ENCODE measurements at places on chromosomes 2 and 18.

DNA sequence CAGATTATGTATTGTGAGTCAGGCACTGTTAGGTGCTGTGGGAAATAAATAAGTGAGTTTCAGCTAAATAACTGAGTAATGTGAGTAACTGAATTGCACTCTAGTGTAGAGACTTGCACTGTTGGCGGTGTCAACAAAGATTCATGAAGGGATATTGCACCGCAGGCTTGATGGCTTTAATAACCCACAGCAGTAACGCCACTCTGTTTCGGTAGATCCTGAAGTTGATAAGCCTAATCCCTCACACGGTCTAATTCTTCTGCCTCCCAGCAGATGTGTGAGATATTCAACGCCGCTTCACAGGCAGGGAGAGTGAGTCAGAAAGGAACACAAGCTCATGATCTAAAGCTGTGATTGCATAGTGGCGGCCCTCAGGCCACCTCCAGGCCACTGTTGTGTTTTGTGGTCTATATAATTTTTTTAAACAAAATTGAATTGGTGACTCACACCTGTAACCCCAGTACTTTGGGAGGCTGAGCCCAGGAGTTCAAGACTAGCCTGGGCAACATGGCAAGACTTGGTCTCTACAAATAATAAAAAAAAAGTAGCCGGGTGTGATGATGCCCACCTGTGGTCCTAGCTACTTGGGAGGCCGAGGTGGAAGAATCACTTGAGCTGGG is 94.3 kb downstream of the LIPG start:
- DNase-seq: no peak

DNA sequence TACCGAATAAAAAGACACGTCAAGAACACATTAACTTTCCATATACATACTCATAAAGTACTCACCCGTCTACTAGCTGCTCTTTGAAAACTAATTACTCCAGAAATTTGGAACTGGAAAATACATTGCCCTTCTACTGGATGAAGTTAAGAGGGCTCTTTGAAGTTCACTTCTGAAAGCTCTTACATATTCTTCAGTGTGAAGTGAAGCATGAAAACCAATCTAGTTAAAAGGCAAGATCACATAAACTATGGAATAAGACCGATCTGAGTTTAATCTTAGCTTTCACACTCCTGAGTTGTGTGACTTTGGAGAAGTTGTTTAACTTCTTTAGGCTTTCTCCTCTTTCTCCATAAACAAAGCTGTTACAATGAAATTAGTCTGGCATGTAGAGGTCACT is 38.5 kb downstream of the REV1 start:
- no peak for DNase-seq

- no peak for DNase-seq
These were observed 99.0 kb downstream of the EPB41L3 start for GRCh38 chr18:5444847-5445246.

DNA sequence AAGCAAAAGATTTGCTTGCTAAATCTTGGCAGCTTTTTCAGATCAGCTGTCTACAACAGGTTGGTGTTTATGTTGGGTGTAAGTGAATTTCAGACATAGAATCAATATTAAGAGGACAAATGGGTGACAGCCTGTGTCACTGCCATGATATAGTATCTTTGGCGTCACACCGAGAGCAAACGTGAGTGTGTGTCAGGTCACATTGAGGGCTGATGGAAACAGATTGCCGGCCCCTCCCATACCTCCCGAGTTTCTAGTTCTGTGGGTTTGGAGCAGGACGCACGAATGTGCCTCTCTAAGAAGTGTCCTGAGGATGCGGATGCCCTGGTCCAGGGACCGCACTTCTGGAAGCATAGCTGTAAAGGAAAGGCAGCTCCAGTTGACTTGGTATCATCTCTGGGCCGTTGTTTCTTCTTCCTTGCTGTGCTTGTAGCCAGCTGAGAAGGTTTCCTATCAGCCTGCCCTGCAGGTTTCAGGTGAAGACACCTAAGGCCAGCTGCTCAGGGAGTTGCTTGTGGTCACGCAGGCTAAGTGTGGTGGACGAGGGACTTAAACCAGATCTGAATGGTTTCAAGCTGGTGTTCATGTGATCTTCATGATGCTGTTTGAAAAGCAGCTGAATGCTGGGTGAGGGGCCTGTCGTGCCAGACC is 6.4 kb downstream of the AGAP1 start:
- DNase-seq: no peak

- DNase-seq: no peak
These were observed 26.0 kb downstream of the TMEM127 start for GRCh38 chr2:96239745-96240264.

- DNase-seq: no peak
These were observed 21.7 kb upstream of the APCDD1 start for GRCh38 chr18:10432781-10433180.

- DNase-seq: no peak
These were observed 1.4 kb downstream of the FAM117B start for GRCh38 chr2:202636213-202636513.

- DNase-seq: no peak
These were observed 39.7 kb upstream of the CWC22 start for GRCh38 chr2:180046776-180047175.

GRCh38 chr2:83756219-83756618 is 702.9 kb downstream of the SUCLG1 start:
- DNase-seq: no peak

GRCh38 chr2:100786297-100786658 is 33.7 kb upstream of the NPAS2 start:
- DNase-seq: no peak

DNA sequence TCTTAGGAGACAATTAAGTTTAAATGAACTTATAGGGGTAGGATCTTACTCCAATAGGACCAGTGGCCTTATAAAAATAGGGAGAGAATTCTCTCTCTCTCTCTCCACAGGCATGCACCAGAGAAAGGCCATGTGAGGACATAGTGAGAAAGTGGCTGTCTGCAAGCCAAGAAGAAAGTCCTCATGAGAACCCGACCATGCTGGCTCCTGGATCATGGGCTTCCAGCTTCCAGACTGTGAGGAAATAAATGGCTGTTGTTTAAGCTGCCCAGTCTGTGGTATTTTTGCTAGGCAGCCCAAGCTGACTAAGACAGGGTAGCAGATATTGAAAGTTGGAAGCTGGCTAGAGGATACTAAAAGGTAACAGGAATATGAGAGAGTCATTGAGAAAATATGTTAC is 454.0 kb downstream of the NBAS start:
- no peak for DNase-seq

DNA sequence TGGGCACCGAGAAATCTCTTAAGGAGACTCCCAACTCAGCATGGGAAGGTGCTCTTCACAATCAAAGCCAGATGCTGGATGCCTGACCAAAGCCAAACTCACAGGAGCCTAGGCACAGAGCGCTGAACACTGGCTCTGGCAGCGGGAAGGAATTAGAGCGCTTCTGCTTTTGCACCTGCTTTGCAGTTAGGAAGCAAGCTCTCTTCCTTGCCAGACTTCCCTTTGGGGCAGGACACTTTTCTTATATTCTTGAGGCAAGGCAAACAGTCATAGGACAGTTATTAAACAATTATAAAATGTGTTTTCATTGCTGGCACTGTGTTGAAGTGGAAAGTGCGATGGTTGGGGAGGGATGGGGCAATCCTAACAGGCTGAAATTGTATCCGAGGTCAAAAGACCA is 79.6 kb upstream of the DNMT3A start:
- no peak for DNase-seq

DNA sequence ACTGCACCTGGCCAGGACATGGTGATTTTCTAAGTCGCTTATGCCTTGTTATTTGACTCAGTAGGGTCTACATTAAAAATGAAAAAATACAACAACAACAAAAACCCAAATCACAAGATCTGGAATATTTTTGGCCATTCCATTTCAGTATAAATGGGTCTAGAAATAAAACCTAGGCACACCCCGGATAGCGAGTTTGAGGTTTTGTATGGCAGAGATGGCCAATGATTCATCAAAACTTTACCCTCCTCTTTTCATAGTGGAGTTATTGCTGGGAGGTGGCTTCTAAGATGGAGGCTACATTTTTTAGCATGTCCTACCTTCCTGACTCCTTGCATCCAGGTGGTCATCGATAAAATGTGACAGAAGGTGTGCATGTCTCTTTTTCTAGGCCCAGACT is 49.3 kb upstream of the PELI1 start:
- no peak for DNase-seq

DNA sequence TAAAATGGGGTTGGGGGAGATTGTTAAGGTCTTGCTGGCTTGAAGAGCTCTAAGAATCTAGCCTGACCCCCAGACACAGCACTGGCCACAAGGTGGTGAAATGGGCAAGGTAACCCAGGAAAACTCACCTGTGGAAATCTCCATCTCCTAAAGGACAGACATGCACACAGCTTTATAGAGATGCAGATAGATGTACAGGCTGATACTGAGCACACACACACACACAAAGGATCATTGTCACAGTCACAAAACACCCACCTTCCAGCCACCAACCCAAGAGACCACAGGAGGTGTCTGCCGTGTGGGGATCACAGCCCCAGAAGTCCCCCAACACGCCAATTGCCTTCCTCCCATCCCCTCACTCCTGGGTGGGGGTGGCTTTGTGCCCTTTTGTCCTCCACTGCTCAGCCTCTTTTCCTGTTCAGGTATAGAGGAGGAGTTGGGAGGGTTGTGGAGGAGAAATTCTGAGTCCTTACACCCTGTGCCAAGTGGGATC is 3.2 kb upstream of the CYP26B1 start:
- DNase-seq: no peak

- no peak for DNase-seq
These were observed 1319.3 kb upstream of the CDH2 start for GRCh38 chr18:29496152-29496680.

GRCh38 chr2:113973810-113974209 is 83.9 kb downstream of the ACTR3 start:
- DNase-seq: no peak

DNA sequence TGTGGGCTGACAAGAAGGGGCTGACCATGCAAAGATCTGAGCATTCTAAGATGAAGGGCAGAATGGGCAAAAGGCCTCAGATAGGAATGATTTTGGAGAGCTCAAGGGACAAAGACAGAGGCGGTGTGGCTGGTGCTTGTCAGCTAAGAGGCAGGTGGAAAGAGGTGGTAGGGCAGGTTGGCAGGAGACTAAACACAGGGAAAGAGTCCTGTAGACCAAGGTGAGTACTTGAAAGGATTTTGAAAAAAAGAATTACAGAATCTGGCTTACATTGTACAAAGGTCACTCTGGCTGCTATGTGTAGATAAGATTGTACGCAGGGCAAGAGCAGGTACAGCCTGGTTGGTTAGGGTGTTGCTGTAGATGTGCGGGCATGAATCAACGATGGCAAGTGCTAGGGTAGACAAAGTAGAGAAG is 50.6 kb downstream of the STK39 start:
- no peak for DNase-seq

- no peak for DNase-seq
These were observed 5.7 kb downstream of the MCFD2 start for GRCh38 chr2:46909771-46910419.

- no peak for DNase-seq
These were observed 24.8 kb downstream of the BMPR2 start for GRCh38 chr2:202400941-202401340.

DNA sequence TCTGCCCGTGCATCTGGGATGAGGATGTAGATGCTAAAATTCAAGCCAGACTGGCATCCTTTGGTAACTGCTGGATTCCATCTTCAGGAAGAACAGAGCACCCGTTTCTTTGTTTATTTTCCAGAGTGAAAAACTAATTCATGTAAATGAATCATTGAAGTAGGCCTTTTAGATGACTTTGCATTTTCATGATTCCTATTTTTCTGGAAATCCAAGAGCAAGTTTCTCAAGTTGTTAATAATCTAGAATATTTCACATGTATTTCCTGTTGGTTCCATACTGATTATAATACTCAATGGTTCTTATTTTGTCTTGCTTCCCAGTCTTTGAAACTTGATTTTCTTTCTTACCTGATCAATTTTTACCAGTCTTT is 328.4 kb downstream of the LPIN1 start:
- DNase-seq: no peak

DNA sequence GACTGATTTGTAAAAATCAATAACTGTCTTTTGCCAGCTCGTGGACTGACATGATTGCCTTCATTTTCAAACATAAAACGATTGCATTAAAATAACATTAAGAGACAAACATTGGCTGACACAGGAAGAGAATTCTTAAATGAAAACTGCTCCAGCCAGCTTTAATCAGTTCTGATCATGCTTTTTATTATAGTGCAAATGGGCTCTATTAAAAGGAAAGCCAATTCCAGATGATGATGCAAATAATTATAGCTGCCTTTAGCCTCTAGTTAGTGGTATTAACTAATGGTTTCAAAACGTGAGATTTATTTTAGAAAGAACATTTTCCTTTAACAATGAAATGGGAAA is 301.8 kb upstream of the UBE2E3 start:
- DNase-seq: no peak

DNA sequence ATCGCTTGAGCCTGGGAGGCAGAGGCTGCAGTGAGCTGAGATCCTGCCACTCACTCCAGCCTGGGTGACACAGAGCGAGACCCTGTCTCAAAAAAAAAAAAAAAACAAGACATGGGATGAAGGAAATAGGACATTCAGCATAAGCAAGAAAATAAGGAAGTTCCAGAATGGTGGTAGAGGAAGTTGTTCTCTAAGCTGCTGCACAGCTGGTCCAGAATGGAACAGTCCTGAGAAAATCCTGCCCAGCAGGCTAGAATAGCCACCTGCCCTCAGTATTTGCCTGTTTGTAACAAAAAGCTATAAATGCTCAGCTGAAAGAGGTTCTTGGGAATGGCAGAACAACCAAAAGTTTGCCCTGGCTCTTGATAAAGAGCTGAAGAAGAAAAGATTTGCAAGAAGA is 11.1 kb upstream of the MAPRE3 start:
- no peak for DNase-seq

GRCh38 chr2:129201696-129202095 is 777.8 kb upstream of the RAB6C start:
- no peak for DNase-seq

- no peak for DNase-seq
These were observed 42.1 kb downstream of the NIFK start for GRCh38 chr2:121694398-121695170.

DNA sequence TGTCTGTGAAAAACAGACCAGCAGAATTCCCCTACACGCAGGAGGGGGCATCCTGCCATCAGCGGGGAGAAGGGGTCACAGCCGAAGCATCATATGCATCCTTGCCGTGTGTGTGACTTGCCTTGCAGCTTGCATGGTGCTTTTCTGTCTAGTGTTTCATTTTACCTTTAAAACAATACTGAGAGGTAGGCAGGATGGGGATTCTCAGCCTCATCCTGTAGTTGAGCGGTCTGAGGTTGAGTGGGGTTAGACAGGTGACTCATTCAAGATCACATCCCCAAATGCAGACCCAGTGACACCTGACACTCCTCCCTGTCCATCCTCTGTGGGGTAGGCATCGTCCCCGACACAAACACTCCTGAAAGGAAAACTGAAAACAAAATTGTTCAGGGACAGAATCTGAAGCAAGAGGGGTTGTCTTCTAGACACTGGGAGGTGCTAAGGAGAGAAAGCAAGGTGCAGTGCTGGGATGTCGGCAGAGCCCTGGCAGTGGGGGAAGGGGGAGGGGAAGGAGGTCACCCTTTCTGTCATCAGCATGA is 7.9 kb downstream of the ARL4C start:
- no peak for DNase-seq

- no peak for DNase-seq
These were observed 108.9 kb upstream of the ITGA4 start for GRCh38 chr2:181348107-181348837.

GRCh38 chr2:10165861-10166675 is 43.5 kb downstream of the RRM2 start:
- no peak for DNase-seq
